AG08395 (cell line): ENCODE measurements at places on chromosomes 16 and 17.

DNA sequence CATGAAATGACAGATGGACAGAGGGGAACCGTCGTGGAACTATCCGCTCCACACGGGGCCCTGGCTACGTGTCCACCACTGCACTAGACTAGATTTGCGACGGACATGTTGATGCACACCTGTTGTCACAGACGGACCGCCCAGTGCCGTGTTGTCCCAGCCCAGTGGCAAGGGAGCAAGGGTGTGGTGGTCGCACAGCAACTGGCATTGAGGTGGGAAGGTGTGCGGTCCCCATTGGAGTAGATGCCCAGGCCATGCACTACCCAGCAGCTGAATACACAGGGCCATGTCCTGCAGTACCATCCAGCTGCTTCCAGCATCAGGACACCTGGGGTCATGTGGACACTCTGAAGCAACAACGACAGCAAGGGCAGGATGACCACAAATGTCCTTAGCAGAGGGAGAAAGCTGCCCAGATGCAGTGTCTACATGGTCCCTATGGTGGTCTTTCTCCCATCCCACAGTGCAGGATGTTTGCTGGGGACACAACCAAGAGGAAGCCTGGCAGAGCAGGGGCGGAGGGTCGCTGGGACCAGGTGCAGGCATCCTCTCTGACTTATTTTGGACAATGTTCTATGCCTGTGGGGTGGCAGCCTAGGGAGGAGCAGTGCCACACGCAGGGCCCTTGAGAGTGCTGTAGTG lies 8.8 kb downstream of the FOXF1 start:
- no peak for DNase-seq

GRCh38 chr17:20073055-20073979 lies 64.2 kb downstream of the SPECC1 start:
- peak; percentile 66 for DNase-seq

- DNase-seq, result no peak
Observed at GRCh38 chr17:42097691-42098631, at the start of gene ZNF385C. Gene ZNF385C (minus strand): TSS chr17:42098473. CDS start chr17:42063056, 35,417 bp downstream.

DNA sequence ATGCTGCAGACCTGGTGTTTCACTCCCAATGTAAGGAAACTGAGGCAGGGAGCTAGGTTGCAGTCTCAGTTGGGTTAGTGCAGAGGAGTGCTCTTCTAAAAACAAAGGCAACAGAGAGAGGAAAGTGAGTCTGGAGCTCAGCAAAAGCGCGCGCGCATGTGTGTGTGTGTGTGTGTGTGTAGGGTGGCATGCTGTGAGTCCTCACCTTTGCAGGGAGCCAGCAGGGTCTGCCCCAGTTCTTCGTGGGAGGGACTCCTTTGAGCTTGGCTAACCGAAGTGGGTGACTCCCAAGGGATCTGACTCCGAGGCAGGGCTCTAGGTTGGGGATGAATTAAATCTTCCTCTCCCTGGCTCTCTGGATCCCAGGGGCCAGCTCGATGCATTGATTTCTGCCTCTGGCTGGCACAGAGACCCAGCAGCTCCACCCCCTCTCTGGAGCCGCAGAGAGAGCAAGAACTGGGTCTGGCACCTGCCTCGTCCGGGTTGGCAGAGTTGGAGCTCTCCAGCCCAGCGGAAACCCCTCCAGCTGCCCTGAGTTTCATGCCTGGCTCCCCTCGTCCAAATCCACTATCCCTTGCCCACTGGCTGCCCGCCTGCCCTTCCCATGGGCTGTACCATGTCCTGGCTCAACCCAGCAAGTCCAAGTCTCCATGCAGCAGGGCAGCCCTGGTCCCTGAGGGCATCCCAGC lies 1.3 kb upstream of the BTBD17 start:
- DNase-seq, result no peak

GRCh38 chr16:66522816-66523590 lies 26.9 kb downstream of the TK2 start:
- no peak for DNase-seq

GRCh38 chr17:1169221-1169928 lies 10.4 kb downstream of the ABR start:
- no peak for DNase-seq

GRCh38 chr16:11255737-11256660 lies at the start of gene SOCS1:
Gene SOCS1 (minus strand): TSS chr16:11256204. CDS start chr16:11255478, 726 bp downstream.
- DNase-seq, result peak; percentile 92

DNA sequence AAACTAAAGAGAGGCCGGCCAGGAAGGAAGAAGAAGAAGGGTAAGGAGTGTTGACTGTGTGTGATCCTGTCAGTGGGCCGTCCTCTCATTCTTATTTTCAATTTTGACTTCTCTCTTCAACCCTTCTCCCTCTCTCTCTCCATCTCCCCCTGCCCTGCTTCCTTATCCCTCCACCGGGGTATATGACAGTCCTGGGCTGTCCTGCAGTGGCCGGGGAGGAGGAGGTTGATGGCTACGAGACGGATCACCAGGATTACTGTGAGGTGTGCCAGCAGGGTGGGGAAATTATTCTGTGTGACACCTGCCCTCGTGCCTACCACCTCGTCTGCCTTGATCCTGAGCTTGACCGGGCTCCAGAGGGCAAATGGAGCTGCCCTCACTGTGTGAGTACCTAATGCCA lies 5.6 kb downstream of the CHD3 start:
- no peak for DNase-seq

DNA sequence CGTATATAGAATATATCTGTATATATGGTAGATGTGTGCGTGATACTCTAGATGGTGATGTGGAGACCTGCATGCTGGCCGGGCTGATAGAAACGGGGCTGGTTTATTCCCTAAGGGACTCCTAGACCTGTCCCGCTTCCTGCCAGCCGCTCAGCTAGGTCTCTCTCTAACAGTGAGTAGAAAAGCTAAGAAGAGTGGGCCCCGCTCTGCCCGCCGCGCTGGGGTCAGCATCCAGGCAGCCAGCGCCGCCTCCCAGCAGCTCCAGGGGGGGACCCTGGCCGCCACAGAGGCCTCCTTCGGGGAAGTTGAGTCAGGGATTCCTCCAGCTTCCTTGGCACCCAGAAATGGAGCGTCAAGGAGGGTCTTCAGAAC lies 9.4 kb downstream of the CYGB start:
- no peak for DNase-seq

GRCh38 chr17:233473-233941 lies 52.1 kb upstream of the DOC2B start:
- no peak for DNase-seq

- no peak for DNase-seq
Observed at GRCh38 chr16:66658143-66658859, 38.2 kb downstream of the CMTM4 start.

DNA sequence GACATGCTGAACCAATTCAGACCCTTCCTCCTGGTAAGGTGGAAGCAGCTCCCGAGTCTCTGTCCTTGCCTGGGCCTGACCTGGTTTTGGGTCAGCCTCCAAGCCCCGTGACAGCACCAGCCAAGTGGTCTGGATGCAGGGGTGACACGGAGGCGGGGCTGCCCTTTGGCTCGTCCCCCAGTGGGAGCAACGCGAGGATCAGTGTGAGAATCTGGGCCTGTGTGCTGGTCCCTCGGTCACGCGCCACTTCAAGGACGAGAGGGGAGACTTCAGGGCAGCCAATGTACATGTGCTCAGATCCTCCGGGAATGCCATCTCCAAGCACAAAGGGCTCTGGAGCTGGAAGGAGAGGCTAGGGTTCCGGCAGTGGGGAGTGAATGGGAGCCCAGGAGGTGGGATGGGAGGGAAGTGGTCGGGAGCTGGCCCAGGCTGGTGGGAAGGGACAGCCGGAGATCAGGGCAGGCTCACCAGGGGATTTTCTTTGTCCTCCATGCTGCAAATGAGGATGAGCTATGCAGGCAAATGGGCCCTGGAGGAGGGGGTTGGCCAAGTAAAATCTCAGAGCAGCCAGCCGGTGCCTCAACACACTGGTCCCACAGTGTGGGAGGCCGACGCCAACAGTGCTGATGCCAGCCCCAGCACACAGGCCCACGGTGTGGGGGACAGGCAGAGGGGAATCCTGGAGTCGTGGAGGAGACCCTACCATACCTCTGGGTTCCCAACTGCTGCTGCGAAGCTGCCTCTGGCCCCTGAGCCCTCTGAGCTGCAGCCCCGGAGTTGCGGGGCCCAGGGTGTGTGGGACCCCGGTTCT lies 4.2 kb upstream of the NDRG4 start:
- no peak for DNase-seq

DNA sequence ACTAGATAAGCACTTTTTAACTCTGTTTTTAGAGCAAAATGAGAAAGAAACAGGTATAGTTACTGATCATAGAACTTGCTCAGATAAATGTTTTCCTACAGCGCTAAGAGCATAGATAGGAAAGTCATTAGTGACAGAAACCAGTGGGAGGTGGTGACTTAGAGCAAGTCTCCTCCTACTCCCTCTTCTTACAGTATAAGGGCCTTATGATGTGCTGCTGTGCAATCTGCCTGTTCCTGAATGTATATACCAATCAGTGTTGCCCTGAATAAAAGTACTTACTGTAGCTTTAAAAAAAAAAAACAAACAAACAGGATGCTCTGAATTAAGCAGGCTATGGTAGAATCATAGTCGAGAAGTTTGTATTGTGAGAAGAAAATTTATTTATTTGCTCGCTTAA lies 23.3 kb upstream of the RASL10B start:
- DNase-seq, result no peak

- DNase-seq, result peak; percentile 29
Observed at GRCh38 chr17:28227316-28228108, 91.5 kb upstream of the TMEM97 start.

DNA sequence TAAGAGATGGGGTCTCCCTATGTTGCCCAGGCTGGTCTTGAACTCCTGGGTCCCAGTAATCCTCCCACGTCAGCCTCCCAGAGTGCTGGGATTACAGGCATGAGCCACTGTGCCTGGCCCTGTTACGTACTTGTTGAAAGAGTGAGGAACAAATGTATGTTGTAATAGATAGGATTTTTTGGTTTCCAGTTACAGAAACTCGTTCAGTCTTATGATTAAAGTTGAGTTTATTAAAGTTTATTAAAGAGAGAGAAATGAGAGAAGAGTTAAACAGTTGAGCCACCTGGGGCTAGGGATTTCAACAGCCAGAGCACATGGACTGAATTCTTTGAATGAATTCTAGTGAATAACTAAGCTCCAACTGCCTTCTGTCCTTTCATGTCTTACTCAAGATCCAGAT lies 3.7 kb downstream of the TADA2A start:
- no peak for DNase-seq

- no peak for DNase-seq
Observed at GRCh38 chr17:1758807-1759206, 3.1 kb upstream of the SERPINF1 start.

GRCh38 chr16:74575807-74576643 lies 30.9 kb downstream of the GLG1 start:
- no peak for DNase-seq

DNA sequence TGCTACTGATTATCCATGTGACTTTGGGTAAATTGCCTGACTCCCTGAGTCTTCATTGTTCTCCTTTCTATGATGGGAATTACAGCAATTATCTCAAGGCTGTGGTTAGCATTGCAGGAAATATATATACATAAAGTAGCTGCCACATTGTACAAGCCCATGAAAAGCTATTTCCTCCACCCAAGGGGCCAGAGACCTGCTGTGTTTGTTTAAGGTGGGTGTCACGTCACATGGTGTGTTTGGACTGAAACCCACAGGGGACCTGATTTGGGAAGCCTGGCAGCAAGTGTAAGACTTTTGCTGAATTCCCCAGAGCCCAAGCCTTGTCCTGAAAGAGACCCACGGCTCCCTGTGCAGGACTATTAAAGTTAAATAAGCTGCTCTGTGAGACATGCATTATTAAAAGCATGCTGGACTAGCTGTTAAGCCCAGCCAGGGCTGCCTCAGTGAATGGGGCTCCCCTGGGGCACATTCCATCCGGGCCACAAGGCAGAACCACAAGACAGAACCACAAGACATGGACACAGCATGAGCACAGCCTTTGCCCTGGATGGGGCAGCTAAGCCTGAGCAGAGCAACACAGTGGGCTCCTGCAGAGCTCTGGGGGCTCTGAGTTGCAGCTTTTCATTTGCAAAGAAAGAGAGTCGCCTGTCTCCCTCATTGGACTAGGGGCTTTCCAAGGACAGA lies 148.9 kb downstream of the SPACA3 start:
- no peak for DNase-seq

DNA sequence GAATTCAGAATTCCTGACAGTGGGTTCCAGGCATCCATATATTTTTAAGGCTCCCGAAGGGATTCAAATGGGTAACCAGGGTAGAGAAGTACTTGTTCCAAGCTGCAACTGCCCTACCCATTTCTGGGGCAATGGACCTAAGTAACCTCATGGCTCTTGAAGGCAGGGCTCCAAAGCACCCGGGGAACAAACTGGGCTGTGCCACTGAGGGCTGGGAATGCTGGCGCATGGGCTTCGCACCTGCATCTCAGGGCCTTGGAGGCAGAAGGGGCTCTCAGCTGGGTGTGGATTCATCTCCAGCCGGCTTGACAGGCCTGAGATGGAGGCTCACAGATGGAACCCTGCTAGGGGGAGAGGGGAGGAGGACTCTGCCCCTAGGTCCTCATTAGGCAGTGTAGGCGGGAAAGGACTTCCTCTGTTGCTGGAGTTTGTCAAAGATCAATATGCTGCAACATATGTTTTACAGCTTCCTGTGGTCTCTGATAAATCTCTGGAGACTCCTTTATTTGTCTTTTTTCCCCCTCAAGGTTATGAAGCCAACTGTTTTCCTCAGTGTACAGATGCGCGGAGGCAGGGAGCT lies 232.3 kb upstream of the NLRP1 start:
- no peak for DNase-seq

GRCh38 chr17:41777574-41778188 lies 8.8 kb downstream of the JUP start:
- peak; percentile 88 for DNase-seq

DNA sequence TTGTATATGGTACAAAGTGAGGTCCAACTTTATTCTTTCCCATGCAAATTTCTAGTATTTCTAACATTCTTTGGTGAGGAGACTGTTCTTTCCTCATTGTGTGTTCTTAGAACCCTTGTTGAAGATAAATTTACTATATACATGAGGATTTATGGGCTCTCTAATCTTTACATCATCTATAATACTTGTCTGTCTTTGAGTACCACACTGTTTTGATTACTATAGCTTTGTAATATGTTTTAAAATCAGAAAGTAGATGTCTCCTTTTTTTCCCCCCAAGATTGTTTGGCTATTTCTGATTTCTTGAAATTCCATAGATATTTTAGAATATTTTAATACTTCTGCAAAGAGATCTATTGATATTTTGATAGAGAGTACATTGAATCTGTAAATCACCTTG lies 23.7 kb downstream of the ZNF267 start:
- no peak for DNase-seq

- DNase-seq, result peak; percentile 67
Observed at GRCh38 chr17:56297184-56297583, 143.9 kb downstream of the ANKFN1 start.

GRCh38 chr17:74024871-74025531 lies 178.5 kb upstream of the RPL38 start:
- DNase-seq, result no peak

DNA sequence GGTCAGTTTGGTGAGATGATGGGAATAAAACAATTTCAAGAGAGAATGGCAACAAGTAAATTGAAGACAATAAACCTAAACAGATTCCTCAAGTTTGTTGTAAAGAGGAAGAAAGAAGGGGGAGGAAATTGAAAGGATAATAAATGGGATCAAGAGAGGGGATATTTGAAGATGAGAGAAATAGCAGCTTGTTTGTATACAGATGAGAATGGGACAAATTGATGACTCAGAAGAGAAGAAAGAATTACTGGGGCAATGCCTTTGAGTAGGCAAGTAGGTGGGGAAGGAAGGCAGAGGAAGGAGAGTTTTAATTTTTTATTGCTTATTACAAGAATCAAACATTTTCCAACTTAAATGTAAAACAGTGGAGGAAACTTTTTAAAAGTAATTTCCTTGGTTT lies 98.3 kb downstream of the CHD9 start:
- no peak for DNase-seq

- DNase-seq, result no peak
Observed at GRCh38 chr16:80259290-80259805, 281.4 kb upstream of the DYNLRB2 start.
